Nephron progenitor cell (in vitro differentiated cells): ENCODE measurements at places on chromosomes 1 and 21.

DNA sequence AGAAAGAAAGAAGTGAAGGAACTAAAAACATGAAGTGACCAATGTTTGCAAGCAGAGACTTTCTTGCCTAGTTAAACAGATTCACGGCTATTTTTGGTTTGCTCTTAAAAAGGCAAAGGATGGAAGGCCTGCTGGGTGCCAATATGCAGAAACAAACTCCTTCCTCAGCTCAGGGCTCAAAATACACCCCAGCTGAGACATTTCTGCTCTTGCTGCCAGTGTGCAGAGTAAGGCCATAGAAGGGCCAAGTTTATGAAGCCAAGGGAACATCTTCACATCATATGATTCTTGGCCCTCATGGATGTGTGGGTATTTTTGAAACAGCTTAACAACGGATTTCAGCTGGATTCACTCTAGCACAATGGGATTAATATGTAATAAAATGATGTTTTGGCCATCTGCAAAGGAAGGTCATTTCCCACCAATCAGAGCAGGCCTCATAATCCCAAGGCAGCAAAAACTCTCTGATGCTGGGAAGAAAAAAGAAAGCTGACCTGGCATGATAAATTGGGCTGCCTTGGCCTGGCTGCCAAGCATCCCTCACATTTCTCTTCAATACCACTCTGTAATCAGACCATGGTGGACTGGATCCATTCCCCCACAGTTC, 70.7 kb downstream of the CAPZB start:
- no peak for DNase-seq

DNA sequence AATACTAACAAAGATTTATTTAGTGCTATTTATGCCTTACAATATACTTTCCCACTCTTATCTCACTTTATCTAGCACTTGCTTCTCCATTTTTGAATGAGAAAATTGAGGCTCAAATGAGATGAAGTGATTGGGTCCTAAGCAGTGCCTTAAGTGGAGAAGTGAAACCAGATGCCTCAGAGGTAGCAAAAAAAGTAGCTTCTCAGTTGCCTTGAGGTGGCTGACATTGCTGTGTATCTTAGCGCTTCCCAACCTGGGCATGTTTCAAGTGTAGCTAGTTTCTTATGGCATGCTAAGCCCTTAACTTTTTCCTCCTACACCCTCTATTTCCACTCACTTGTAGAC, 390.4 kb downstream of the OMA1 start:
- DNase-seq: no peak

DNA sequence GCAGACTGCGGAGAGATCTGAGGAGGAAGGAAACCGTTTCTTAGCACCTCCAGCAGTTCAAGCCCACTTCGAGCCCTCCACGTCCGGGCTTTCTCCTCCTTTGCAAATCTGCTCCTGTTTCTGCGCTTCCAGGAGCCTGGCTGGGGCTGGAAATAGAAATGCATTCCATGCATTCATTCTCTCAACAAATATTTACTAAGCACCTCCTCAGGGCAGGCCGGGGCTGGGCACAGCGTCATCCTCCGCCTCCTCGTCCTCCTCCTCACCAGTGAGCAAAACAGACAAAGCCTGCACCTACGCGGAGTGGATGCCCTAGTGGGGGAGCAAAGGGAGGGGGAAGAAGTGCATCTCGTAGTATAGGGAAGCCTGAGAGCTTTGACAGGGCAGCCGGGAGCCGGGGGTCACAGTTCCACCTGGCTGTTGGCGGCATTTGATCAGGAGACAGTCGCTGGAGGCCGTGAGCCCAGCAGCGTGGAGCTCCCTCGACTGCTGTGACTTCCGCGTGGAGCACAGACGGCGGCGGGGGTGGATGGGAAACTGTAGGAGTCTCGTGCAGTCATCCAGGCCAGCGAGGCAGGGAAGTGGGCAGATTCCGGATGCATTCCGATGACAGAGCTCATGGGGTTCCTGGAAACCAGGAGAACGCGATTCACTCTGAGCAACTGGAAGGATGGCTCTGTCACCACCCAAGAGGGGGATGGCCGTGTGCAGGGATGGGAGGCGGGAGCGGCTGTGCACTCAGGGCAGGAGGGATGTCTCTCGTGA, 93.5 kb downstream of the SIK1 start:
- DNase-seq: peak; percentile 30

DNA sequence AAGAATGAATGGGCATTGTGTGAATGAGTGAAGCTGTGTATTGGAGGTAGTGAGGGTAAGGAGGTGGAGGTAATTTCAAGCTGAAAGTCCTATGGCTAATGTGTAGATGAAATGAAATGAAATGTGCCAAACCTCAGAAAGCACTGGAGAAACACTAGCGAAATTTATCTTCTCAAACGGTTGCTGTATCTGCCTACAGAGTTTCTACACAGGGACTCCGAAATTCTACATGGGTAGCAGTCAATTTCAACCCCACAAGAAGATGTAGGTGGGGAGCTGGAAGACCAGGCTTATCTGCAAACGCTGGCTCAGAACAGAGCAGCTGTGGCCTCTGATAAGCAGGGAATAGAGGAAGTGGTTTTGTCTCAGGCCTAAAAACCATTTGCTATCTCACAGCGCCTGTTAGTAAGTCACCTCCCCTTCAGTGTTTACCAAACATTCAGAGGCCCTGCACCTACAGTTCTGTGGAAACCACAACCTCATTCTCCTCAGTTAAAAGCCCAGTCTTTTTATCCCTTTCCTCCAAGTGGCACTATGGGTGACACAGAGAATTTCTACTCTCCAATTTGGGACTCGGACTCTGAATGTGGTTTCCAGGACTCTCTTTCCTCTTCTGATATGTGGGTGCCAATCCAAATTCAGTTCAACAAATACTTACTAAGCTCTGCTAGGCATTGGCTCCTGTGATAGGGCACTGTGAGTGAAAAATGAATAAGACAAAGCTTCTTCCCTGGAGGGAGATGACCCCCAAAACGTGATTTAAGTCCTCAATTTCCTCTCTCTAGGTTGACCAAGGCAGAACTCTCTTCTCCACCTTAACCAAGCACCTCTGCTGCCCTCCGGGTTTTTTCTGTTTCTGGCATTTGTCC, 17.2 kb upstream of the SLAMF6 start:
- DNase-seq: no peak

GRCh38 chr1:79629414-79629813, 622.9 kb upstream of the ADGRL4 start:
- no peak for DNase-seq

- no peak for DNase-seq
Observed at GRCh38 chr1:13730751-13731482, 30.9 kb downstream of the PRDM2 start.

- DNase-seq: no peak
Observed at GRCh38 chr1:242522304-242522945, 2.1 kb downstream of the PLD5 start.

GRCh38 chr1:205287767-205288559, 33.6 kb downstream of the NUAK2 start:
- DNase-seq: no peak

DNA sequence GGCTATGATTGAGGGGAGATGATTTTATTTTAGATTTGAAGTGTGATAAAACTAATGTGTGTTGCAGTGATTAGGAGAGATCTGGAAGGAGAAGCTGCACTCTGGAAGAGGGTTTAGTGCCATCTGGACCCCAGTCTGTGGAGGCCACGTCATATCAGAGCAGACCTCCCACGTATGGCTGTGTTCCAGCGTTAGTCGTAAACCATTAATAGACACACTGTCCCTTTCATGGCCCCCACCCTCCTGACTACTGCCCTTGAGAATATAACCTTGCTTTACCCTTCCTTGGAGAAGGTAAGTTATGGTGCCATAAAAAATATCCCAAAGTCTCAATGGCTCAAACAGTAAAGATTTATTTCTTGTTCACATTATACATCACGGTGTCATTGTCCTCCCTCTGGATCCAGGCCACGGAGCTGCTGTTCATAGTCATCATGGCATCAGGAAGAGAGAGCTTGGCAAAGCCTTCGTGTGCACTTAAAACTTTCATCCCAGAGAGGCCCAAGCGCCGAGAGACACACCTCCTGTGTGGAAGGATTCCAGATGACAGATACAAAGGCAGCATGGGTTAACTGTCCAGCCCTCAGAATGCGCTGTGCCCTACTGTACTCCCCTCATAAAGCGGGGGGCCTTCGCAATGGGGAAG, 33.2 kb downstream of the RHOU start:
- no peak for DNase-seq

GRCh38 chr1:33081554-33082305, 777 bp downstream of the AZIN2 start:
- DNase-seq: peak; percentile 35

- DNase-seq: no peak
Observed at GRCh38 chr1:239429163-239429562, 42.8 kb downstream of the CHRM3 start.

DNA sequence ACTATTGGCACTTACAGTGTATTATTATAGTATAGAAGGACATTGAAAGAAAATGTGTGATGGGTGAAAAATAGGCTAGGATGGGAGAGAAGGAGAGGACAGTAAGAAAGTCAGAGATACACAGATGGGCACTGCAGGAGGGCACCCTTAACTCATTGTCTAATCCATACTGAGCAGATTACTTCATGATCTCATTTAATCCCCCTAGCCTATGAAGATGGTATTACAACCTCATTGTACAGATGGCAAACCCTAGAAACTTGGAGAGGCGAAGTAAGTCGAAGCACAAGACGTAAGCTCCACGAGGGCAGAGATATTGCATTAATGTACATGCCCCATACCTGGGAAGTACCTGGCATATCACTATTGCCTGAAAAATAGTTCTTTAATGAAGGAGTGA, 346.9 kb upstream of the DAB1 start:
- DNase-seq: no peak

- DNase-seq: peak; percentile 15
Observed at GRCh38 chr1:231241750-231242149, 738 bp downstream of the GNPAT start.

DNA sequence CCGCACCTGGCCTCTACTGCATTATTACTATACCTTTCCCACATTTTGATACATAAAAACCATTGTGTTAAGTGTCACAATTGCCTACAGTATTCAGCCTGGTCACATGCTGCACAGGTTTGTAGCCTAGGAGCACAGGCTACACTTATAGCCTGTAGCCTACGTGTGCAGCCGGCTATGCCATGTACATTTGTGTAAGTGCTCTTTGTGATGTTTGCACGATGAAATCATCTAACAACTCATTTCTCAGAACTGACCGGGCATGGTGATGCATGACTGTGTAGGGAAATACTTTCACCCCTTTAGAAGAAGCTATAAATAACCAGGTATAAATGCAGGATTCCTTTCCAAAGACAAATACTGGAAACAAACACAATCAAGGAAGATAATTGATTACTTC, 12.1 kb downstream of the ERG start:
- no peak for DNase-seq

- peak; percentile 80 for DNase-seq
Observed at GRCh38 chr1:208093754-208094719, 150.1 kb downstream of the PLXNA2 start.

- DNase-seq: no peak
Observed at GRCh38 chr21:45087022-45087823, 12.8 kb downstream of the ADARB1 start.

DNA sequence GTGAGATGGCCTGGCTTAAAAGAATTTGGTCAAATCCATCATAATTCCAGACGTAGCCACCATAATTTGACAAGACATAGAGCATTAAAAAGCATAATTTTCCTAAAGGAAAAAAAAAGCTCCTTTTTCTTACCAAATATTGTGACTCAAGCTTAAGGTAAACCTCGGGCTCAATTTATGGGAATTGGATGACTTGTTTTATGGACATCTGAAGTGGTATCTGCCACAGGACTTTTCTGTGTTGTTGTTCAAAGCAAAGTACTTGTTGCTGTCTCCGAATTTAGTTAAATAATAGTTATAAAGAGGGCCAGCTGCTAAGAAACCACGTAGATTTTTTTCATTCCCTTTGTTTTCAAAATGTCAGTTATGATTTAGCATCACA, 1.1 kb downstream of the MPZL1 start:
- no peak for DNase-seq

- DNase-seq: no peak
Observed at GRCh38 chr1:41518471-41518870, 34.0 kb upstream of the EDN2 start.

GRCh38 chr1:83959824-83960498, 39.0 kb downstream of the TTLL7 start:
- DNase-seq: no peak

DNA sequence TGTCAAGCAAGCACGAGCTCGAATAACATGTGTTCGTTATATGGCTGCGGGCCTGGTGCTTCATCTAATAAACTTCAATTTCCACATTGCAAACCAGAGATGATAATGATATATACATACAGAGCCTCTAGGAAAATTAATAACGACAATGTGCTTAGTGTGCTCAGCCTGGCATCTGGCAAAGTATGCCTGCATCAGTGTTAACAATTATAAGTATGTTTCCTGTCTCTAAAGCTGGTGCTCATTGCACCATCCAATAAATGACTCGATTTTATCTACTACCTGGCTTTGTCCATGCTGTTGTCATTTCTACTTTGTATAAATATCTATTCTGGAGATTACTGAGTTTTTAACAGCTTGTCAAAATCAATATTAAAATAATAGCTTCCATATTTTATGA, 1402.6 kb downstream of the MRPL39 start:
- no peak for DNase-seq

GRCh38 chr21:45253633-45254459, 33.8 kb downstream of the POFUT2 start:
- DNase-seq: no peak

GRCh38 chr1:231628207-231628876, 1.8 kb downstream of the DISC1 start:
- no peak for DNase-seq

GRCh38 chr1:17251701-17252376, 2.9 kb downstream of the PADI3 start:
- DNase-seq: no peak

DNA sequence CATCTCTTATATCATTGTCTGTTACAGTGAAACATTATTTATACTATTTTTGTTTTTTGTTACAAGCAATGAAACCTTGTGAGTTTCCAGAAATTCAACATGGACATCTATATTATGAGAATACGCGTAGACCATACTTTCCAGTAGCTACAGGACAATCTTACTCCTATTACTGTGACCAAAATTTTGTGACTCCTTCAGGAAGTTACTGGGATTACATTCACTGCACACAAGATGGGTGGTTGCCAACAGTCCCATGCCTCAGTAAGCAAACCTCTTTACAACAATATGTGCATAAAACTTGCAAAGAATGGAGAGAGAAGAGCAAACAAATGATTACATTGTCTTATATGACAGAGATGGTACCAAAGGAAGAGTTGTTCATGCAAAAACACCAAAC, 22.4 kb downstream of the CFHR4 start:
- DNase-seq: no peak

DNA sequence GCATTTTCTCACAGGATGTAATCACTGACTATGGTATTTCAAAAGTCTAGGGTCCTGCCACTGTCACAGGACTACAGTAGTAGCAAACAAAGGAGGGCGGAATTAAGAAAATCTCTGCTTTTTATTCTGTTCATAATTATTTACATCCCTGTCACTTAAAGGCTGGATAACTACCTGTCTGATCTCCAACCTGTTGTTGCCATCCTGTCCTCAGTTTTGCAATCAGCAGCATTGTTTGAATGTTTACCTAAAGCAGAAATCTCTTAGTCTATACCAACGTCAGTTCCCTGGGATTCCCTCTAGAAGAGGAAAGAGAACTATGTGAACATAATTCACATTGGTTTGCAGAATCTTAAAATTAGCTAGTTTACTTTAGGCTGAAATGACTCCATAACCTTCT, 218.5 kb downstream of the PBX1 start:
- no peak for DNase-seq
